ENCODE measurements at places on chromosomes 4 and X. TPM values are rescaled to one million over a fixed set of nuclear protein-coding genes. Genes with fewer than 3 reads are reported as not detected.

PASD1 gene
- not detected for total RNA-seq

GRCh38 chr4:189837471-189837870, 103.2 kb upstream of the FRG1 start:
- no peak overlapping the region for H3K27ac ChIP-seq
- no peaks in the 10 kb centered on the region for H3K36me3 ChIP-seq
- H3K4me3 ChIP-seq, result no peak overlapping the region
- DNase-seq, result no peak
- no peaks in the 10 kb centered on the region for H3K27me3 ChIP-seq
- H3K4me1 ChIP-seq, result no peaks in the 10 kb centered on the region

GRCh38 chrX:67780694-67781109, 236.9 kb downstream of the AR start:
- no peaks in the 10 kb centered on the region for H3K4me1 ChIP-seq
- no peak overlapping the region for H3K27ac ChIP-seq
- H3K4me3 ChIP-seq, result no peak overlapping the region
- no peaks in the 10 kb centered on the region for H3K27me3 ChIP-seq
- no peak for DNase-seq
- H3K36me3 ChIP-seq, result no peaks in the 10 kb centered on the region

DNA sequence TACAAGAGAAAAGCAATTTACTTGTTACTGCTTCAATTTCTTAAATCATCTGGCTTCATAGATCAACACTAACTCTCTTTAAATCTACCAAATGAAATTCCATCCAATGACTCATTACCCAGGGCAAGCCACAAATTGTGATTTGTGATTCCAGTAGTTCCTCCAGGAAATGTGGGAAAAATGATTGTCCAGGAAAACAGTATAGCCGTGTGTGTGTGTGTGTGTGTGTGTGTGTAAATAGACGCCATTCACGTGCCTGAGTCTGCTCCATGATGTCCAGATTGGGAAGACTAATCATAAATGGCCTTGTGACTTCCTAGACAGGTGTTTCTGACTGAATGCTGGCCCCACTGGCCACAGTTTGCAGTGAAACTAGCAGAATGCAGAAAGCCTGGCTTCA, 121.3 kb downstream of the HS6ST2 start:
- DNase-seq, result no peak
- no peak overlapping the region for H3K27ac ChIP-seq
- no peaks in the 10 kb centered on the region for H3K4me1 ChIP-seq
- no peaks in the 10 kb centered on the region for H3K36me3 ChIP-seq
- no peak overlapping the region for H3K4me3 ChIP-seq

TDO2 gene
- total RNA-seq, result not detected

GRCh38 chr4:89242864-89243732, 64.5 kb downstream of the GPRIN3 start:
- DNase-seq, result no peak
- H3K36me3 ChIP-seq, result peaks cover 57% of the 10 kb centered on the region
- peak overlapping the region; percentile 17 for H3K4me3 ChIP-seq
- no peaks in the 10 kb centered on the region for H3K27me3 ChIP-seq
- peaks cover 51% of the 10 kb centered on the region for H3K4me1 ChIP-seq

GRCh38 chr4:39384563-39384962, 18.4 kb upstream of the RFC1 start:
- no peak for DNase-seq
- H3K4me3 ChIP-seq, result no peak overlapping the region

- H3K4me3 ChIP-seq, result no peak overlapping the region
- no peak overlapping the region for H3K27ac ChIP-seq
- peaks cover 7% of the 10 kb centered on the region for H3K27me3 ChIP-seq
- no peaks in the 10 kb centered on the region for H3K36me3 ChIP-seq
- no peak for DNase-seq
Measured at GRCh38 chrX:9327086-9327746, 137.6 kb upstream of the TBL1X start.

STPG2 gene
- total RNA-seq, result not detected

- peaks cover 20% of the 10 kb centered on the region for H3K4me1 ChIP-seq
- H3K4me3 ChIP-seq, result no peak overlapping the region
- peaks cover 13% of the 10 kb centered on the region for H3K27me3 ChIP-seq
- no peaks in the 10 kb centered on the region for H3K36me3 ChIP-seq
- H3K27ac ChIP-seq, result no peak overlapping the region
- DNase-seq, result no peak
Measured at GRCh38 chrX:153406903-153407302, 4.4 kb upstream of the ZFP92 start.

DNA sequence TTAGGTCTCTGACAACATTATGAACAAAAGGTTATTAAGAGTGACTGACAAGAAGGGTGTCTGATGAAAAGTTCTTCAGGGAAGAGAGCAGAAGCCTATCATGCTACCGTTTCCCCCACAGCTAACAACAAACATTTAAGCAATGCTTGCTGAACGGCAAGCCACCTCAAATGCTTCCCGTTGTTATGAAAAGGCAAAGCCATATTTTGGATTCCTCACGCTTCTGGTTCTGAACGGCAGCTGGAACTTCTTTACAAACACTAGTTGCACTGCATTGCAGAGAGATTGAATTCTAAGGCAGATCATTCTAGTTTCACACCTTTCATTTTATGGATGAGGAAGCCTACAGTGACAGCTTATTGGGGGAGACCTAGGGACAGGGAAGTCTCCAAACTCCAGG, 48.6 kb upstream of the NAP1L5 start:
- H3K27ac ChIP-seq, result no peak overlapping the region
- H3K4me3 ChIP-seq, result no peak overlapping the region
- no peaks in the 10 kb centered on the region for H3K36me3 ChIP-seq
- H3K27me3 ChIP-seq, result no peaks in the 10 kb centered on the region
- DNase-seq, result no peak
- no peaks in the 10 kb centered on the region for H3K4me1 ChIP-seq

FAM184B gene
- total RNA-seq, result 0.02 TPM

DNA sequence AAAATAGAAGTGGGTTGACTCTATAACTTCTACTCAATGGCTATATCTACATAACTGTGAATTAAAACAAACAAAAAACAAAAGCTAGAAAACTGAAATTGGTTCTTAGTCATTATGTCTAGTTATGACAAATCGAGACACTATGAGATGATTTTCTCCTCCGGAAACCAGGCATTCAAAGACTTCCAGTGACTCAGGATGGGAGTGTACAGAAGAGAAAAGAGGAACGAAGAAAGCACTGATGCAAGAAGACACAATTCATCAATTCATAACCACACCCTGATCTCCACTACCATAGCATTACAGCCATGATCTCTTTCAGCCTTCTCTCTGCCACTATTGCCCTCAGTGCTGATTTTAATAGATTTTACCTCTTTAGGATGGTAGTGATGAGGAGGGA, 253.6 kb downstream of the CBLL2 start:
- H3K36me3 ChIP-seq, result no peaks in the 10 kb centered on the region
- no peaks in the 10 kb centered on the region for H3K4me1 ChIP-seq
- no peak for DNase-seq
- H3K4me3 ChIP-seq, result no peak overlapping the region
- H3K27ac ChIP-seq, result no peak overlapping the region
- no peaks in the 10 kb centered on the region for H3K27me3 ChIP-seq

SLC6A14 gene
- not detected for total RNA-seq

CT45A2 gene
- not detected for total RNA-seq

DNA sequence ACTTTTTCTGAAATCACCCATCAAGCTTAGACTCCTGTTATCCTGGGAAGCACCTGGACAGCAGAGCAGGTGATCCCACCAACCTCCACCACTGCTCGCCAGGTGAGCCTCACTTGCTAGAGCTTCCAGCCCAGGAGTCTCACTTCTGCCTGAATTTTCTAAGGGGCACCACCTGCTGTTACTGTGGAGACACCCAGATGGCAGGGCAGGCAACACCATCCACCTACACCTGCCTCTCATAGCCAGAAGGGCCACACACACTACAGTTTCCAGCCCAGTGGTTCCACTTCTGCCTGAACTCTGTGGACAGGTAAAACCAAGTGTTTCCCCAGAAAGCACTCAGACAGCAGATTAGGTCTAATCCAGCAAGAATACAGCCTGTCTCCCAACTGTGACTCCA, 262.0 kb downstream of the ARAP2 start:
- H3K4me1 ChIP-seq, result peaks cover 6% of the 10 kb centered on the region
- no peak for DNase-seq
- no peak overlapping the region for H3K4me3 ChIP-seq
- H3K27me3 ChIP-seq, result peaks cover 2% of the 10 kb centered on the region
- peaks cover 7% of the 10 kb centered on the region for H3K36me3 ChIP-seq

CLDN24 gene
- total RNA-seq, result not detected

DNA sequence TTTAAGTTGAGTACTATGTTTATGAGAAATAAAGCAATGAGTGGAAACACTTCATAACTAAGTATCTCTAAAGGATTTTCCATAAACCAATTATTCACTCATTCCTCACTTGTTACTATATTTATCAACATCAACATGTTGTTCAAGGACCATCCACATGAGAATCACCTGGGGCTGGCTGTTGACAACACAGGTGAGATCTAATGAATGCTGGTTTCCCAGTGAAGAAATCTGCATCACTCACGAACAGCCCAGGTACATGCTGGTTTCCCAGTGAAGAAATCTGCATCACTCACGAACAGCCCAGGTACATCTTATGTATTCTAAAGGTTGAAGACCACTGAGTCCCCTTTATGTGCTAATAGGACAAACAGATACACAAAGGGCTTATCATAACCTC, 32.5 kb downstream of the TSPAN5 start:
- no peaks in the 10 kb centered on the region for H3K27me3 ChIP-seq
- no peak overlapping the region for H3K4me3 ChIP-seq
- peaks cover 8% of the 10 kb centered on the region for H3K36me3 ChIP-seq
- no peak overlapping the region for H3K27ac ChIP-seq
- peaks cover 31% of the 10 kb centered on the region for H3K4me1 ChIP-seq

ADGRG2 gene
- not detected for total RNA-seq

- no peak for DNase-seq
- H3K4me3 ChIP-seq, result no peak overlapping the region
- H3K27me3 ChIP-seq, result no peaks in the 10 kb centered on the region
- H3K36me3 ChIP-seq, result no peaks in the 10 kb centered on the region
- H3K4me1 ChIP-seq, result no peaks in the 10 kb centered on the region
Measured at GRCh38 chrX:27917713-27918500, 63.3 kb downstream of the DCAF8L1 start.

- H3K4me3 ChIP-seq, result no peak overlapping the region
- H3K4me1 ChIP-seq, result no peaks in the 10 kb centered on the region
- H3K27ac ChIP-seq, result no peak overlapping the region
- no peaks in the 10 kb centered on the region for H3K36me3 ChIP-seq
- DNase-seq, result no peak
Measured at GRCh38 chr4:185830263-185830994, 18.4 kb upstream of the SORBS2 start.

DNA sequence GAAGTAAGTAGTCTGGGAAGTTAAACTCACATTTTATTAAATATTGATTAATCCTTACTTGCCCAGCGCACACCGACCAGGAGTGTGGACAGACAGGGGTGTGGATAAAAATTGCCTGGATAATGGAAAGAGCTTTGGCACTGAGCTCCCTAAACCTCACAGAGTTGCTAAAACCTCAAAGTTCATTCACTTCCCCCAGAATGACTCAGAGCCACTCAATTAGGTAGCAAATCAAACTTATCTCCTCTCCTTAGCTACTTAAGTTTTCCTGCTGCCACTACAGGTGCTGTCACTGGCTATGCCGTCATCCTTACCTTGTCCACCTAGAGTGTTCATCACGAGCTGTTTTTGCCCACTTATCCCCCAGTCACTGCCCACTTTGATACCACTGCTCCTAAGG, 27.0 kb upstream of the MID1IP1 start:
- H3K4me1 ChIP-seq, result peaks cover 2% of the 10 kb centered on the region
- no peak overlapping the region for H3K27ac ChIP-seq
- H3K4me3 ChIP-seq, result no peak overlapping the region
- DNase-seq, result no peak
- no peaks in the 10 kb centered on the region for H3K27me3 ChIP-seq

DNA sequence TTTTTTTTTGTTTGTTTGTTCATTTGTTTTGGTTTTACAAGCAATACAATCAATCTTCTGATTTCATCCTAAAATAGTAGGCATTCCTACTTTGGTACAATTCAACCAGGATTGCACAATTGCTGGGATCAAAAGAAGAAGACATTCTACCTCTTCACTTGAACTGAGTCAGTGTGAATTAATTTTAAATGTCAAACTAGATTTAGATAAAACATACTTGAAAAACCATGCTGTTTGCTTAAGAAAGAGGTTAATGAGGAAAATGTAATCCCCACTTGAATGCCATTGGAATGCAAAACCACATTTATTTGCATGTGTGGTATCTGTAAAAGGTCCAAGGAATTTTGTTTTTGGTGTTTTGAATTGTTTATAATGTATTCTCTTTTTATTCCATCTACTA, 40.5 kb downstream of the HAND2 start:
- H3K27me3 ChIP-seq, result peaks cover 6% of the 10 kb centered on the region
- no peak overlapping the region for H3K4me3 ChIP-seq
- no peak overlapping the region for H3K27ac ChIP-seq
- peaks cover 13% of the 10 kb centered on the region for H3K4me1 ChIP-seq
- H3K36me3 ChIP-seq, result no peaks in the 10 kb centered on the region
- no peak for DNase-seq

SSX3 gene
- not detected for total RNA-seq

- peaks cover 13% of the 10 kb centered on the region for H3K4me1 ChIP-seq
- peaks cover 3% of the 10 kb centered on the region for H3K27me3 ChIP-seq
- no peaks in the 10 kb centered on the region for H3K36me3 ChIP-seq
- H3K4me3 ChIP-seq, result no peak overlapping the region
Measured at GRCh38 chr4:55386840-55387239, 8.9 kb upstream of the TMEM165 start.

CT47B1 gene
- not detected for total RNA-seq

- no peaks in the 10 kb centered on the region for H3K36me3 ChIP-seq
- peaks cover 32% of the 10 kb centered on the region for H3K4me1 ChIP-seq
- H3K27me3 ChIP-seq, result no peaks in the 10 kb centered on the region
- no peak for DNase-seq
- no peak overlapping the region for H3K27ac ChIP-seq
- no peak overlapping the region for H3K4me3 ChIP-seq
Measured at GRCh38 chrX:154431341-154431740, 2.9 kb downstream of the ATP6AP1 start.

ZCCHC12 gene
- total RNA-seq, result not detected

CCNI gene
- total RNA-seq, result 221 TPM

DNA sequence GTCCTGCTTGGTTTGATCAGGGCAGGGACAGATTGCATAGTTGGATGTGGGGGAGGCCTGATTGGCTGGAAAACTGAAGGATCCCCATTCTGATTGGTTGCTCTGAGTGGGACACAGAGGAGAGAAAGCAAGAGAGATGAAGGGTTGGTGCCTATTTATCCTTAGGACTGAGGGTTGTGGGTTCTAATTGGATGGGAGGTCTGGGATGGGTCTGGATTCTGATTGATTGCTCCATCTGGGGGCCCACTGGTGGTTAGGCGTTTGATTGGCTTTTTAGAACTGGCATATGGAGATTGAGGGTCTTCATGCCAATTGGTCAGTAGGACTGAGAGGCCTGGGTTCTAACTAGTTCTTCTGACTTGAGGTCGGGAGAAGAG, 644 bp upstream of the EBP start:
- DNase-seq, result peak; percentile 58
- no peaks in the 10 kb centered on the region for H3K27me3 ChIP-seq
- peaks cover 25% of the 10 kb centered on the region for H3K36me3 ChIP-seq
- peaks cover 41% of the 10 kb centered on the region for H3K4me1 ChIP-seq

Data from activated CD8-positive, alpha-beta memory T cell treated with anti-CD3 and anti-CD28 coated beads, Interleukin-2, amount 10 ng/mL, durations not matched to agents 7 days and 5 days (primary cell).